ENCODE measurements at places on chromosomes 6 and 20.

- no peak for DNase-seq
Measured at GRCh38 chr6:42520786-42521607, 42.8 kb upstream of the UBR2 start.

DNA sequence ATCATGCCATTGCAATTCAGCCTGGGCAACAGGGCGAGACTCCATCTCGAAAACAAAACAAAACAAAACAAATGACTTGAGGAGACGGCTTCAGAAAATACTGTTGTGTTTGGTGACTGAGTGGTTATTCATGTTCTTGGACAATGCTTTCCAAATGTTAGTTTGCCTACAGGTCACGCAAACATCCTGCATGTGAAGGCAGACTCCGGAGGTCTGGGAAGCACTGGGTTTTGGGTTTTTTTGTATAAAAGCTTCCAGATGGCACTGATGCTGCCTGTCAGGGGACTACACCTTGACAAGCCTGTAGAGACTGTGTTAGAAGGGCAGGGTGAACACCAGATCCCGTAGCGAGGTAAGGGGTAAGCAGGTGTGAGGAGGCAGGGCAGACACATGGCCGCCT lies 81.7 kb downstream of the THBS2 start:
- no peak for DNase-seq

GRCh38 chr20:53379014-53379832 lies 214.4 kb downstream of the ZNF217 start:
- no peak for DNase-seq

DNA sequence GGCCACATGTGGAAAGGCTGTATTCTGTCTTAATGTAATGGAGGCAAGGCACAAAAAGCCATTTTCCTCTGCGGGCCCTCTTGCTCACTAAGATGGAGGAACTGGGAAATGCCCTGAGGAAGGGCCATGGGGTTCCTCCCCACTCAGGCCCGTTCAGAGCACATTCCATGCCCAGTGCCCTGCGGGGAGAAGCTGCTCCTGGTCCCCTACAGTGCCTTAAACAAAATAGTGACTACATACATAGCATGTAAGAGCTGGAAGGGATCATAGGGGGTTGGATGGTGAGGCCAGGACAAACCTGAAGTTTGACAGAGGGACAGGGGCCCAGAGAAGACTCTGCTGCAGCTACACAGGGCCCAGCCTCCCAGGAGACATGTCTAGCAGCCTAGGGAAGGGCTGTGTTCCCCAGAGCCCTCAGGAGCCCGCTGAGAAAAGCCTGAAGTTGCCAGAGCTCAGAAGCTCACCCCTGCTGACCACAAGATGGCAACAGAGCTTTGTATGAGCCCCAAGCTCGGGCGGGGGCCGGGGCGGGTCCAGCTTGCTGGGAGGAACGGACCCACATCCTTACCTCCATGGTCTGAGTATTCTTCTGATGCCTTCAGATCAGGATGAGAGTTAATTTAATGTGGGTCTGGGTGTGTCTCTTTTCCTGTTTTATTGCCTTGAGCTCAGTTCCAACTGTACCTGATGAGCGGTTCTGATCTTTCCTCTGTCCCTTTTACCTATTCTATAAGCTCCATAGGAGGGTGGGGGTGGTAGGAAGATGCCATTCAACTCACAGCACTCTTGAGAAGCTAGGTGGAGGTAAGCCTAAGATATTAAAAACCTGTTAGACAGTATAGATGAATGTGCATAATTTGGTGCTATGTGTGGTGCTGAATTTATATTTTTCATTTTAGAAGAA lies 242.9 kb downstream of the CDC5L start:
- DNase-seq, result no peak

DNA sequence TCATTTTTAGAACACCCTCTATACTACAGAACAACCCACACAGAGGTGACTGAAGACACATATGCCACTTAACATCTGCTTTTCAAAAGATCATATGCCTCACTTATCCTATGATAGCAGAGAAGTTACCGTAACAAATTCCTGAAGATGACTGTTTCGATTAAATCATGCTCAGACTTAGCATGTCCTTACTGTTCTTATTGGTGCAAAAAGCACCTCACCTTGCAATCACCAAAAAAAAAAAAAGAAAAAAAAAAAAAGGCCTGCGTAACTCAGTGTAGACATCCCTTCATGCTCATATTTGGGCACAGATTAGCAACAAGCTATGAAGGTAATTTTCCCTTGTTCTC lies 17.7 kb upstream of the DST start:
- no peak for DNase-seq

GRCh38 chr6:10531942-10532341 lies 10.8 kb downstream of the GCNT2 start:
- DNase-seq, result no peak

DNA sequence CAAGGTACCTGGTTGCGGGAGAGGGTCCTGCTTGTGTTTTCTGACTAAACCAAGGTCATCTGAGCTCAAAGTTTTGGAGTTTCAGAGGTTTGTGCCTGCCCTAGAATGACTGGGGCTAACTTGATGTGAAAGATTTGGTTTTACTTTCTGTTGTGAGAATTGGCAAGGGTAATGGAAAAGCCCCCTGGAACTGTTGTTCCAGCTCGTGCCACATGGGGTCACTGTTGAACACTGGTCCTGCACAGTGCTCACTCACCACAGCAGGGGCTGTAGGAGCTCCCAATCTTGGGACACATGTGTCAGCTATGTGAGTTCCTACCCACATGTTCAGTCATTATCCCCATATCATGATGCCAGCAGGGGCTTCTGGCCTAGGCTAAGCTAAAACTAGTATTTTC lies 6.5 kb downstream of the TGM6 start:
- no peak for DNase-seq

GRCh38 chr6:165580136-165580535 lies 82.9 kb downstream of the PDE10A start:
- no peak for DNase-seq

DNA sequence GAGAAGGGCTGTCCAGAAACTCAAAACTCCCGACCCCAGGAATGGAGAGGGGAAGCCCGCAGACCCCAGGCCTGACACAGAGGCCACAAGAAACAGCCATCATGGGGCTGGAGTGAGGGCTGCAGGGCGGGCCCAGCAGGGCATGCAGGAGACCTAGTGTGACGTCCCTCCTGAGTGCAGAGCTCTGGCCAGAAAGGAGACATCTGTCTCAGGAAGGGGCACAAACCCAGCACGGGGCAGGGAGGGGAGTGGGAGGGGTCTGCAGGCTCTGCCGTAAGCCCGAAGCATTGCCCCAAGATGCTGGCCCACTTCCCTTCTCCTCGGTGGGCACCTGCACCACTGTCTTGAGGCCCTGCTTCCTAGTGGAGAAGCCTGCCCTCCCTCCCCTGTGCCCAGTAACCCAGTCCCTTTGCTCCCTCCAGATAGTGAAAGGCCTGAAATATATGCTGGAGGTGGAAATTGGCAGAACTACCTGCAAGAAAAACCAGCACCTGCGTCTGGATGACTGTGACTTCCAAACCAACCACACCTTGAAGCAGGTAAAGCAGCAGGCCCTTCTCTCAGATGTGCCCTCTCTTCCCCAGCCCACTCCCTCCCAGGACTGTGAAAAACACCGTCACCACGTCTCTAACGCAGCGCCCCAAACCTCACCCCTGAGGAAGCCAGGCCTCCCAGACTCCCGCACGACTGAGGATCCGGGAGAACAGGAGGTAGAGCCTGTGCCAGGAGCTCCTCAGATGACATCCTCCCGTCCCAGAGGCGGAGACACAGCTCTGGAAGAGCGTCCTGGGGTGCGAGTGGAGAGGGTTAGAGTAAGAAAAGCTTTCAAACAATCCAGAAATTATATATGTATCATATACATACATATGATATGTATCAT lies 9.7 kb downstream of the CST7 start:
- no peak for DNase-seq

All from hippocampal formation (tissue), 2 donors.